Left ventricle myocardium inferior (tissue), 1 donor: ENCODE measurements at places on chromosomes 2 and 18.

- DNase-seq: no peak
Observed at GRCh38 chr2:73414696-73415095, 29.1 kb downstream of the ALMS1 start.

- no peak for DNase-seq
Observed at GRCh38 chr2:25177211-25177611, 8.8 kb upstream of the POMC start.

- DNase-seq: peak; percentile 56
Observed at GRCh38 chr2:75199428-75200011, at the start of gene TACR1. TSS of gene TACR1 (minus strand) at chr2:75199520. CDS start at chr2:75198934, 586 bp downstream.

GRCh38 chr2:135744760-135745314 lies 3.2 kb downstream of the UBXN4 start:
- no peak for DNase-seq

GRCh38 chr2:12624384-12624783 lies 92.4 kb upstream of the TRIB2 start:
- DNase-seq: no peak

- DNase-seq: no peak
Observed at GRCh38 chr18:21805771-21806366, 65.3 kb downstream of the MIB1 start.

DNA sequence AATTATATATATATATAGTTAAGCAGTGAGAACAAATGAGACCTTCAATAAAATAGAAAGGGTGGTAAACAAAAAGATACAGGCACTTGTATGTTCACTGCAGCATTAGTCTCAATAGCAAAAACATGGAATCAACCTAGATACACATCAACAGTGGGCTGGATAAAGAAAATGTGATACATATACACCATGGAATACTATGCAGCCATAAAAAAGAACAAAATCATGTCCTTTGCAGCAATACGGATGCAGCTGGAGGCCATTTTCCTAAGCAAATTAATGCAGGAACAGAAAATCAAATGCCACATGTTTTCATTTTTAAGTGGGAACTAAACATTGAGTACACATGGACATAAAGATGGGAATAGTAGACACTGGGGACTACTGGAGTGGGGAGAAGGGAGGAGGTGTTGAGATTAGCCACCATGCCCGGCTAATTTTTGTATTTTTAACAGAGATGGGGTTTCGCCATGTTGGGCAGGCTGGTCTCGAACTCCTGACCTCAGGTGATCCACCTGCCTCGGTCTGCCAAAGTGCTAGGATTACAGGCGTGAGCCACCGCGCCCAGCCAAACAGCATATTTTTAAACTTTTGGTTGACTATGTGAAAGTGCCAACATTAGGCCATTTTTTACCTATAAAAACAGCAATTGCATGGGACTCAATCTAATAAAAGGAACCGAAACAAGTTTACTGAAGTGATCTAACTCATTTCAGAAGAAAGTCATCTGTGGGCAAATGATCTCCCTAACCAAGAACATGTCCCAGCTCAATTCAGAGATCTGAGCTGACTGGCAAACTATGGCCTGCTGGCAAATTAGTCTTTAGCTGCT lies 23.7 kb downstream of the ICA1L start:
- DNase-seq: no peak

- no peak for DNase-seq
Observed at GRCh38 chr2:98532756-98533155, 75.6 kb downstream of the COA5 start.

DNA sequence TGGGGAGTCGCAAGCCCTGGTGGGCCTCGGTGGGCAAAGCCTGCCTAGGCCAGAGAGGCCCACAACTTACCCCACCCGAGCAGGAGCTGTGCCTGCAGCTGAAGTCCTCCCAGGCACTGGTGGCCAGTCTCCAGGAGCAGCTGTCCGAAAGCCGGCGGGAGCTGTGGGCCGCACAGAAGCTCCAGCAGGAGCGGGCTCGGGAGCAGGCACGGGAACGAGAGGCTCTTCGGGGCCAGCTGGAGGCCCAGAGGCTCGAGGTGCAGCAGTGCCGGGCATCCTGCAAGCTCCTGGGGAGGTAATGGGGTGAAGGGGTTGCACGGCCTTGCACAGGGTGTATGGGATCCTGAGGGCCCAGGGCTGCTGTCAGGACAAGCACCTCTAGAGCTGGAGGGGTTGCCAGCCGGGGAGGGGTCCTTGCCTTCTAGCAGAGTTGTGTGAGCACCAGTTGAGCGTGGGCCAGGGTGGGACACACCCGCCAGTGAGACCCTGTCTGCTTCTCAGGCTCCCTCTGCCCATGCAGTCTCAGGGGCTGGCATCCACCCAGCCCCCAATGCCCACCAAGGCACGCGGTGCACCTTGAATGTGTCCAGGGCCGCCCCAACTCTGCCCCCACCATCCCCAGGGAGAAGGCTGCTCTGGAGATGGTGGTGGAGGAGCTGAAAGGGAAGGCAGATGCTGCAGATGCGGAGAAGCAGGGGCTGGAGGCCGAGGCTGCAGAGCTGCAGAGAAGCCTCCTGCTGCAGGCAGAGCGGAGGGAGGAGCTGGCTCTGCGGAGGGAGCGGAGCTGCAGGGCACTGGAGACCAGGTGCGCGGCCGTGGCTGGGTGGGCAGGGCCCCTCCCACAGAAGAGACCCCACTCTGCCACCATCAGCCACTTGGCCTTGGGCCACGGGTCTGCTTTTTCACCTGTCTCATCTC lies 27.2 kb downstream of the CROCC2 start:
- peak; percentile 14 for DNase-seq

DNA sequence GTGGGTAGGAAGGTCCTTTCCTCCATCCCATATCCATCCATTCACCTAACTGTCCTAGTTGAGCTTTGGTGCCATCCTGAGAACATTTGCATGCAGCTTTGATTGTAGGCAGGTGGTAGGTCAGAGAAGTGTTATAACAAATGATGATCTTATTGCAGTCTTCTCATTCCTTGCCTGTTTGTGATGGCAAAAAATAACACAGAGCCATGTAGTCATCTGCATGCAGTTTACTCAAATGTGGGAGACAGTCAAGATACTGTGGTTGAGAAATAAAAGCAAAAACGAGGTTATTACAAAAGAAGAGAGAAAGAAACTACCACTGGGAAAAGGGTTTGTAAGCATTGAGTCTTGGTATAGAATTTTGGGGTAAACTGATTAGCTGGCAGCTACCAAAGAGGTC lies 66.3 kb downstream of the AOX1 start:
- DNase-seq: no peak

DNA sequence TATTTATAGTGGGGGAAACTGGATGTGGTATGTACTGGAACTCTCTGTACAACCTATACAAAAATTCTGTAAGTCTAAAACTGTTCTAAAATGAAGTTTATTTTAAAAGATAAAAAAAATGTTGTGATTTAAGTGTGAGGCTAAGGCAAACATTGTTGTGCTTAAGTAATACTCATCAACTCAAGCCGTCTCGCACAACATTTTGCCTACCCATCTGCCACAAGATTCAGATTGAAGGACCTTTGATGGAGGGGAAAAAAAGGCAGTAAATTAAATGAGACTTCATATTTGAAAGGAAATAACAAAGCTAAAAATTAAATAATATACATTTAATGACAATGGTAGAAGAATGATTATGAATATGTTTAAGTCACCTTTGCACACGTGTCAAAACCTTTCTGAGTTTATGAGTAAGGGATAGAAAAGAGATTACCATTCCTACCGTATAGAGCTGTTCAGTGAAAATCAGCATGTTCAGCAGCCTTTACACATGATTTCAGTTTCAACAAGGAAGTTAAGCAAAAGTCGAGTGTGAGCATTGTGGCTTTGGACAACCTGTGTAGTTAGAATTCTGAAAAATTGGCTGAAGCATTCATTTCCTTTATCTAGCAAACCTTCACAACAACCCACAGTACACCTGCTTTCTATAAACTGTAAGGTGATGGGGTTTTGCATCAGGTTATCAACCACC lies 499.3 kb downstream of the IRS1 start:
- DNase-seq: no peak

DNA sequence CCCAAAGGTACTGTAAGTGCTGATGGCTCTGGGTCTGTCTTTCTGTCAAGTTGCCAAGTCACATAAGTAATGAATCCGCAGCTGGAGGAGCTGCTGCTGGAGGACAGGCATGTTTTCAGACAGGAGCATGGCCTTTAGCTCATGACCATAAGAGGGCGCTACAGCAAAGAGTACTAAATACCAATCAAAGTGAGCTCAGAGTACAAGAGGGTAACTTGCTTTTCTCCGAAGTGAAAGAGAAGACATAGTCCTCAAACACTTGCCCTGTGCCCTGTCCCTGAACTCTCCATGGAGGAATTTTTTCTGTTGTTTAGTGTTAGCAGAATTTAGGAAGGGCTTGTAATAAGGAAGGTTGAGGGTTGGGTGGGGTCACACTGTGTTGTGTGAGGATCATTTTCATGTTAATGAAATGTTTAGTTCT lies 58.0 kb upstream of the EML6 start:
- no peak for DNase-seq

DNA sequence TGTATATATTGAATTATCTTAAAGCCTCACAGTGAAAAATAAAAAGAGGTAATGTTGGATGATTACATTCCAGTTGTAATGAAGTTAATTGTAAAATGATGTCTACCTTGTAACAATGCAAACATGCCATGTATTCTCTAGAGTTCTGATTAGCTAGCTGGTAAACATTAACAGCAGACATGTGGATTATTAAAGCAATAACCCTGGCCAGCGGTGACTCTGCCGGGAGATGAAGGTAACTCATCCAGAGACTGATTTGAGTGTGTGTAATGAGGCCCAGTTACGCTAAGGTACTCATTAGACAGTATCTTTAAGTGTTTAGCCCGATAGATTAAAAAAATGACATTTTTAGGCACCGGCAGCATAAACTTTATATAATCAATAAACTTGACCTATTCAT lies 79.6 kb upstream of the REV1 start:
- DNase-seq: no peak

GRCh38 chr2:72116081-72116533 lies 31.6 kb downstream of the CYP26B1 start:
- no peak for DNase-seq

DNA sequence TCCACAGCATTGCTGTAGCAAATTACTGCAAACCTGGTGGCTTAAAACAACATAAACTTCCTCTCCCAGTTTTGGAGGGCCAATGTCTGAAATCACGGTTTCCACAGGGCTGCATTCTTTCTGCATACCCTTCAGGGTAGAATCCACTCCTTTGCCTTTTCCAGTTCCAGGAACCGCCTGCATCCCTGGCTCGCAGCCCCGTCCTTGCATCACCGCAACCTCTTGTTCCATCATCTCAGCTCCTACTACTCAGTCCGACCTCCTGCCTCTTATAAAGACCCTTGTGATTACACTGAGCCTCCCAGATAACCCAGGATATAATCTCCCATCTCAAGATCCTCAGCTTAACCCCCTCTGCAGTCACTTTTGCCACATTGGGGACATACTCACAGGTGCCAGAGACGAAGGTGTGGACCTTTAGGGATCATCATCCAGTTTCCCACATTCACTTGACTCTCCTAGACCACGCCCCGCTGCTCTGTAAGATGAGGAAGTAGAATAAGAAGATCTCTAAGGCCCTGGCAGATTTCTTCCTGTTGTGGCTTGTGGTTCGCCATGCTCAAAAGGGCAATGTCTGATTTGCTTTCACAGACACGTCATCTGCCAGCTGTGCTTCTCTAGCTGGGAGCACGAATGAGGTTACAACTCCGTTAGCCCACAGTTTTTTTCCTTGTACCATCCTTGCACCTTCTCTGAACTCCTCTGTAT lies 103.6 kb upstream of the AGAP1 start:
- no peak for DNase-seq

- no peak for DNase-seq
Observed at GRCh38 chr2:161283926-161284325, 24.3 kb upstream of the PSMD14 start.

GRCh38 chr2:68805025-68805424 lies 66.2 kb downstream of the BMP10 start:
- no peak for DNase-seq

DNA sequence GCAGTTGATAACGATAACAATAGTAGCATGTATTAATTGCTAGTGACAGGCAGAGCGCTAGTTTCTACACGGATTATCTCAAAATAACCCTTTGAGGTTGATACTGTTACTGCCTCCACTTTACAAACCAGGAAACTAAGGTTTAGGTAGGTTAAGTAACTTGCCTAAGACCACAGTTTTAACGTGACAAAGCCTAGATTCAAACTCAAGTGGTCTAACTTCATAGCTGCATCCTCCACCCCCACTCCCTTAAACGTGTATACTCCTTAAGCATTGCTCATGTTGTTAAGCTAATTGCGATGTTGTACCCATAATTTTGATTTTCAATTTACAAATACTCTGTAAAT lies 1.2 kb downstream of the ME2 start:
- no peak for DNase-seq

DNA sequence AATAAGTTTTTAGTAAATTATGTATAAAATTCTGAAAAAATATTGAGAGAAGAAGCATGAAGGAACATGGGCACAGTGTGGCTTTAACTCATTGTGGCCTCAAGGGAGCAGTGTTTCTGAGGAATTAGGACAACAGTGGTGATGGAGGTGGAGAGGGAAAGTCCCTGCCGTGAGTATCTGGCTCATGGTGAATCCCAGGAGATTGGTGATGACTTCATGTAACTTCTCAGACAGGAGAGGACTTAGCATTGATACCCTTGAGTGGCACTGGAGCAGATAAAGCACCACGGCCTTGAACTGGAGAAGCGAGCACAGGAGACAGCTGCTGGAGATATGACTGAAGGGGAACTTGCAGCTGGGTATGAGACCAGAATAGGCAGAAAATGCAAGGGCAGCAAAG lies 35.0 kb upstream of the LRP1B start:
- no peak for DNase-seq

- no peak for DNase-seq
Observed at GRCh38 chr2:112048887-112049286, 6.2 kb upstream of the TMEM87B start.

DNA sequence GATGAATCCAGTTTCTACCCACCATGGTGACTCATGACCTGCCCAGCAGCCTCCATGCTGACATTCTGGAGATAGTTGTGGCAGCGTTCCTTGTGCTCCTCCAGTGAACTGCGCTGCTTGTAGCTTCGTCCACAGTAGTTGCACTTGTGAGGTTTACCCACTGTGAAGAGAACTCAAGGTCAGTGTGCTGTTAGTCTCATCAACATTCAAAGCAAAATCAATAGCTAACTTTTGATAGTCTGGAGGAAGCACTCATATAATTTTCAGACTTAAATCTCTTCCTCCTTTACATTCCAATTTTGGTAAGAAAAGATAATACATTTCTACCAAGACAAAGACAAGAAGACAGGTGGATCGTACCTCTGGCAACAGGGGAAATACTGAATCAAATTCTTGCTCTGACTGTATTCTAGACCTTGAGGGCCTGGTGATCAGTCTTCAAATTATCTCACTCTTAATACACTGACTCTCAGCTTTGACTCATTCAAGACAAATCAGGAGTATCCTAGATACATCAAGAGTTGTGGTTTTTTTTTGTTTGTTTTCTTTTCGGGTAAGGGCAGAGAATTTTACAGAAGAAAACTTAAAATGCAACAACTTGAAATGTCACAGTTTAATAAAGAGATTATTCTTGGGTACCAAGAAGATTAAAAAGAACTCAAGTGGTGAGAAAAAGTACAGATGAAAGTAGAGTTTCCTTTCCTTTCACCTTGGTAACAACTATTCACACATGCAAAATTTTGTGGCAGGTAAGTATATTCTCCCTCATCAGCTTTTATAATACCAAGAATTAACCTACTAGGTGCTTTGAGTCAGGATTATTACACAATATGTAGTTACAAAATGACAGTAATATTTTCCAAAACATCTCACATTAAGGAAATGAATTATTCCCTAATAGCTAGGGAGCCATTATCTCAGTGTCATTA lies 129.2 kb downstream of the IKZF2 start:
- no peak for DNase-seq

- no peak for DNase-seq
Observed at GRCh38 chr2:66854298-66854697, 419.4 kb downstream of the MEIS1 start.
